ENCODE measurements at places on chromosomes 12 and 14. TPM values are rescaled to one million over a fixed set of nuclear protein-coding genes. Genes with fewer than 3 reads are reported as not detected.

The KRT73 gene
- total RNA-seq, result not detected

The LRP1-AS gene
- total RNA-seq, result not detected

The SMOC1 gene
- 4.0 TPM for total RNA-seq

The TSPAN19 gene
- total RNA-seq, result not detected

The CAPZA3 gene
- total RNA-seq, result not detected

DNA sequence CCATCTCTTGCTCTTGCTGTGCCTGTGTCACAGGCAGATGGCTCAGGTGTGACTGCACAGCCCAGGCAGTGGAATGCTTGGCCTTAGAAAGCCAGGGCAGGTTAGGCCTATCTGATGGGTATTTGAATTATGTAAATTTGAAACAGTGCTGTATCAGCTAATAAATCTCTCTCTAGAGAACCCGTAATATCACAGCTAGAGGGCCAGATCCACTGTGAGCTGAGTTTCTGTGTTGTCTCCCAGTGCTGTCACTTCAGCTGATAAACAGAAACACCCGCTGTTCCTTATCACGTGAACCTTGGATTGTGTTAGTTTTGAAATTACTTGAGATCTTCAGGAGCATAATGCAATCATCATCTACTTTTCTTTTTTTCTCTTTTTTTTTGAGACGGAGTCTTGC, 21.5 kb upstream of the ALDH2 start:
- no peak for DNase-seq

- no peak for DNase-seq
These were observed 35.7 kb downstream of the SIX6 start for GRCh38 chr14:60544659-60545058.

DNA sequence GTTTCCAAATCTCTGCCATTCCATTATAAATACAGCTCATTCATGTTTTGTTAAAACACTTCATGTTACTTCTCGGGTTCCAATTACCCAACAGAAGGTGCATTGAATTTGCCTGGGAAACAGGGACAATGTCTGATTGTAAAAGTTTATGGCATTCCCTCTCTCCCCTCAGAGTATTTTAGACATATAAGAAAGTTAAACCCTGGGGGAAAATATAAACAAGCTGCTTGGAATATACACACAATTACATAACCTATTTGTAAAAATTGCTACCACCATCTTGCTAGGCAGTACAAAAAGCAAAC, 60.0 kb downstream of the BTG1 start:
- no peak for DNase-seq

GRCh38 chr12:22802883-22803630, 178.1 kb downstream of the ETNK1 start:
- DNase-seq, result no peak

GRCh38 chr12:93102744-93103143, 173.6 kb upstream of the EEA1 start:
- DNase-seq, result no peak

- peak; percentile 66 for DNase-seq
These were observed 117.8 kb upstream of the HIF1A start for GRCh38 chr14:61577506-61577931.

DNA sequence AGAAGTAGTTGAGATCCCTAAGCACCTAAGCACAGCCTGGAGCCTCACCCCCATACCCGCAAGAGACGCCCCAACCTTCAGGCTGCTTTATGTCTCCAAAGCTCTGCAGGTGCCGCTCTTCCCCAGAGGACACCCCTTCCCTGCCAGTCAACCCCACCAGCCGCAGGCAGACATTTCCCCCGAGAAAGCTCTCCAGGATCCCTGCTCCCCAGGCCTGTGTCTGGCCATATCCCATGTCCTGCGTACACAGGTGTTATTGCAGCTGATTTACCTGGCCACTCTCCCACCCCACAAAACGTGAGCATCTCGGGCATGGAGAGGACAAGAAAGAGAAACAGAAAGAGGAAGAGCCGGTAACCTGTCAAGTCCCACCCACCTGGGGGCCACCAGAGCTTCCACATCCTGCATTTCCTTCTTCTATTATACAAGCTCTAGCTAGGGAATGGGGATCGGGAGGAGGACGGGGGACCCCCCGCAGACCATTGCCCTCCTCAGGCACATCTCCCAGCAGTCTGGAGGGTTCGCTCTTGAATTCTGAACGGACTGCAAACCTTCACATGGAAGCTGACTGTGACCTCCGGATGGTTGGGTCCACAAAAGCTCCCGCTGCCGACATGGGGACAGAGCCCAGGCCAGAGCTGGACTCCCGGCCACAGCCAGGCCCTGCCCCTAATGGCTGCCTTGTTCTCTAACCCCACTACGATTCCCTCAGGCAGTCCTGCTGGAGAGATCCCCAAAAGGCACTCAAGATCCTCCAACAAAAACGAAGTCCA, 17.6 kb downstream of the CCDC88C start:
- no peak for DNase-seq

Measured in tongue (tissue), 3 donors.